ENCODE measurements at places on chromosomes 1 and 21.

- no peak for DNase-seq
Measured at GRCh38 chr21:42887326-42887725, 5.8 kb upstream of the NDUFV3 start.

DNA sequence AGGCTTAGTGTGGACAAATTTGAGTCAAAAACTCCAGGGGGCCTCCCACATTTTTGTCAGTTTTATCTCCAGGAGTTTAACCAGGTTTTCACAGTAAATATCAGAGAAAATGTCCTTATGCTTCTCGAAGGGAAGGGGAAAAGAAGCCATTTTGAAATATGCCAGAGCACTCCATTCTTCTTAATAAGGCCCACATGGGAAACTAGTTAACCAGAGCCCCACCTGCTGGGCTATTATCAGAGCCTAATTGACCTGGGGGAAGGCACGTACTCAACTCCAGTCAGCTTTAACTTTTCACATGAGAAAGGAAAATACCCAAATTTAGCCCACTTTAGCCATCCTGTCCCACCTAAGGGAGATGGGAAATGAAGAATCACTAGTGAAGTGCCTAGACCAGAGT, 296.3 kb downstream of the PTBP2 start:
- DNase-seq = no peak

- no peak for DNase-seq
Measured at GRCh38 chr1:182235604-182235951, 156.0 kb downstream of the GLUL start.

GRCh38 chr1:160623227-160623633, 23.6 kb downstream of the SLAMF1 start:
- no peak for DNase-seq

DNA sequence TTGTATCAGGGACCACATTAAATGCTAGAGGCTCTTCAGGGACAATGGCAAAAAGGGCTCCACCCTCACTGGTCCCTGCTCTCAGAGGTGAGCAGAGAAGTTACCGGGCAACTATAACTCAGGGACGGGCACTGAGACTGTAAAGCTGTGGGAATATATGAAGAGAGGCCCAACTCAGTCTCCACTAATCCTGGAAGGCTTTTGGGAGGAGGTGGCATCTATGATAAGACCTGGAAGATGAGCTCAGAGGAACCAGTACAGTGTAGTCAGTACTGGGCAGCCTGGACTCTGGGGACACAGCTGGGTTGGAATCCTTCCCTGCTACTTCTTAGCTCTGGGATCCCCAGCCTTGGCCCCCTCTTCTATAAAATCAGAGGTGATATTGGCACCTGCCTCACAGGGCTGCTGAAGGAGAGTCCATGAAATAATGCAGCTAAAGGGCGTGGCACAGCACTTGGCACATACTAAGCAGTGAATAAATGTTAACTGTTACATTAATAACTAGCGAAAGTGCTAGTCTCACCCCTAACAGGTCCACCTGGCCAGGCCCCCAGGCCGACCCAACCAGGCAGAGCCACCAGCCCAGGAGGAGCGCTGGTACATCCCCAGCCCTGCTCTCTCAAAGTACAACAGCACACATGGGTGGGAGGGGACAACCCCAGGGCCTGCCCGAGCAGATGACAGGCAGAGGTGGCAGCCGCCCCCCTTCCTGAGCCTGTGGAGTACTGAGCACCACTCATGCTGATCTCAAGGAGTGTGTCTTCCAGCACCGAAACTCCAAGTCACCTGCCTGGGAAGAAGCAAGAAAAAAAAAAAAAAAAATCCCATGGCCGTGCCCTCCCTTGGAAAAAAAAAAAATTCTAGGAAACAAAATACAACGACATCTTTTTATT, 62.7 kb downstream of the CASZ1 start:
- DNase-seq = no peak

DNA sequence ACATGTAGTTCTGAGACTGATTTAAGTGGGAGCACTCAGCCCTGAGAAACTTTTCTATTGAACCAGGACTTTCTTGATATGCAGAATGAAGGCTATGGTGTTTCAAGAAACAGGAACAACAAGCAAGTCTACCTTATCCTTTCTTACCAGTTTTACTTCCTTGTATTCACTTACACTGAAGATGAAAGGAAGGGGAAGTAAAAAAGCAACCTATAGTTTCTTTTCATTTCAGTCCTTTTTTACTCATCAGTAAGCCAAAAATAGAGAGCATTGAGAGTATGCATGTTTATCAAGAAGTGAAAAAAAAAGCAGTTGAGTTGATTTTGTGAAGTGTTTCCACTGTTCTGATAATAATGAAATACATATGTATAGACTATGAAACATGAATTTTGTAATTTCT, 1010.3 kb downstream of the AMY1C start:
- DNase-seq = no peak
